ENCODE measurements at places on chromosomes 2 and 18.

- DNase-seq, result no peak
Observed at GRCh38 chr2:238321467-238321866, 1.1 kb downstream of the TRAF3IP1 start.

DNA sequence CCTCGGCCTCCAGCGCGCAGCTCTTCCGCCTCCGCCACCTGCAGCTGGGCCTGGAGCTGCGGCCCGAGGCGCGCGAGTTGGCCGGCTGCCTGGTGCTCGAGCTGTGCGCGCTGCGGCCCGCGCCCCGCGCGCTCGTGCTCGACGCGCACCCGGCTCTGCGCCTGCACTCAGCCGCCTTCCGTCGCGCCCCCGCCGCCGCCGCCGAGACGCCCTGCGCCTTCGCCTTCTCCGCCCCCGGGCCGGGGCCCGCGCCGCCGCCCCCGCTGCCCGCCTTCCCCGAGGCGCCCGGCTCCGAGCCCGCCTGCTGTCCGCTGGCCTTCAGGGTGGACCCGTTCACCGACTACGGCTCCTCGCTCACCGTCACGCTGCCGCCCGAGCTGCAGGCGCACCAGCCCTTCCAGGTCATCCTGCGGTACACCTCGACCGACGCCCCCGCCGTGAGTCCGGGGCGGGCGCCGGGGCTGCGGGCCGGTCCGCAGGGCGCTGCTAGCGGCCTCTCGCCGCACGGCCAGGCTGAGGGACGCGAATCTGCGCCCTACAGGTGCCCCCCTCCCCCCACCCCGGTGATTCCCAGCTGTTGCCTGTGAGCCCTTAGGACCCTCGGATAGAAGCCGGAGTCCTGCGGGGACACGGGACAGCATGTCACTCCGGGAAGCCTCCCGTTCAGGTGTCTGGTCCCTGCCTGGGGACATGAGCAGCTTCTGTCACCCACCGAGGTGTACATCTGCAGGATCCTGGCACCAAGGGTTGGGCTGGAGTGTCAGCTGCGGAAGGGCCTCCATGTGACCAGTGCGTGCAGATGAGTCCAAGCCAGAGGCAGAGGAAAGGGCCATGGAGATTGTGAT lies 616 bp downstream of the RNPEPL1 start:
- DNase-seq, result peak; percentile 49

DNA sequence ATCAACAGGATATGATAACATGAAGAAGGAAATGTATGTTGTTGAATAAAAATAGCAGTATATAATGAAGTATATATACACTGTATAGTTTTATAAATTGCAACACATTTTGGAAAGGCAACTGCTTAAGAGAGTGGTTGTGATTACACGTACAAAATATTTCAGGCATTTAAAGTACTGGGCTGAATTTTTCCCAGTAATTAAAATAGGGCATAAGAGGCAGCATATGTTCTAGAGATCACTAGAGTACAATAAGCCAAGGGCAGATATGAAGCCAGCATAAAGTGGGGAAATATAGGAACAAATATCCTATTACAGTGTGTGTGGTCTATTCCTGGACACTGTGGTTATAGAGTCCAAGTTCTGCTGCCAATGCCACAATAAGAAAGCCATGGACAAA lies 14.1 kb downstream of the DPP10 start:
- DNase-seq, result no peak

- no peak for DNase-seq
Observed at GRCh38 chr2:85415980-85416650, 2.4 kb upstream of the SH2D6 start.

DNA sequence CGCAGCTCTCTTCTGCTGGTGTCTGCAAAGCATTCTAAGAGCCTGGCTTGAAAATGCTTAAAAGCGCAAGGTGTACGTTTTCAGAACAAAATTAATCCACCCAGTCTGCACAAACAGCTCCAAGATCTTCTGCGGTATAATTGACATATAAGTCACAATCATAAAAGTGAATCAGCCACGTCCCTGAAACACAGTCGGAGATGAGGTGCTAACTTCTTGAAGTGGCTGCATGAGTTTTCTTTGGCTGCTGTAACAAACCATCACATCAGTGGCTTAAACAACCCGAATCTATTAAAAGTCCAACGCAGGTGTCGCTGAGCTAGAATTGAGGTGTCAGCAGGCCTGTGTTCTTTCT lies 32.6 kb downstream of the ARL4C start:
- DNase-seq, result no peak

DNA sequence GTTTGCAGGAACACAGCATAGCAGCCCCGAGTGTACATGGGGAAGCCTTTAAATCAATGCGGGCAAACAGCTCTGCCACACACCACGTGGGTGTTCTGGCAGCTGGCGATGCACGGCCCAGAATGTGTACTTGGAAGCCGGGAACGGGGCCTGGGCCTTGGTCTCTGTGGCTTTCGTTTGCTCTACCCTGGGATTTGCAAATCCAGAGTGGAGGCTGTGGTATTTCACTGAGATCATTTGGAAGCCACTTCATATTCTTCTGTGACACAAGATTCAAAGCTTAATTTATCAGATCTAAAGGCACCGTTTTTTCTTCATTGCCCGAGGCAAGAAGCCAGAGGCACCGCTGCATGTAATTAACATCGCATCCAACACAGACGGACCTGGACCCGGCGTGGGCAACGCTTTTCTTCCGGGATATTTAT lies 246.3 kb upstream of the MYT1L start:
- DNase-seq, result peak; percentile 16

GRCh38 chr2:148888986-148889385 lies 14.0 kb downstream of the KIF5C start:
- DNase-seq, result no peak

DNA sequence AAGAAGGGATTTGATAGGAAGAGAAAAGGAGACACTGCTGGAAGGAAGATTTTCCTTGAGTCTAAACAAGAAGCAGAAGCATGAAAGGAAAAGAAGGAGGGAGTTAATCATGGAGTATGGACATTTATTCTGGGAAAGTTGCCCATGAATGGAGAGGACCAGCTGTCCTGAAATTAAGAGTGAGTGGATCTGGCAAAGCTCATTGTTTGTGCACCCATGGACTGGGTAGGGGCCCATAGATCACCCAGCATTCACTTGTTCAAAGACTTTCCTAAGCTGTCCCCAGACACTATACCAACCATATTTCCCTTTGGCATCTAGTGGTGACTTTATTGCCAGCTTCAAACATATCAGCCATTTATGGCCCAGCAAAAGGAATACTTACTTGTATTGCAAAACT lies 422.7 kb downstream of the FBXO15 start:
- no peak for DNase-seq

DNA sequence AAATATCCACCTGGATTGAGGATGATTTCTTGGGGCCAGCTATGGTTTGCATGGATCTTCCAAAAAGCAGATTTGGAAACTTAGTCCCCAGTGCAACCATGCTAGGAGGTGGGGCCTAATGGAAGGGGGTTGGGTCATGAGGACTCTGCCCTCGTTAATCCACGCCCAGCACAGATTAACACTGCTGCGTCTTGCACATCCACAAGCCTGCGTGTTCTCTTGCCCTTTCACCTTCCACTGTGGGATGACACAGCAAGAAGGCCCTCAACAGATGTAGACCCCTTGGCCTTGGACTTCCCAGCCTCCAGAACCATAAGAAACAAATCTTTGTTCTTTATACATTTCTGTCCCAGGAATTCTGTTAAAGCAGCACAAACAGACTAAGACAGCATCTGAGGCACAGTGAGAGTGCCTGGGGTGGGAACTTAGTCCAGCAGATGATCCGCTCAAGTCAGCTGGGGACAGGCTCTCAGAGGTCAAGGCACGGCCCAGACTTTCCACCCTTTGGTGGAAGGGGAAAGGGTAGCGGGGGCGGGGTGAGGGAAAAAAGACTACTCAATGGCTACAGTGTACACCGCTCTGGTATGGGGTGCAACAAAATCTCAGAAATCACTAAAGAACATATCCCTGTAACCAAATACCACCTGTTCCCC lies 2.4 kb downstream of the RAB17 start:
- no peak for DNase-seq

GRCh38 chr18:51051105-51051712 lies 21.2 kb downstream of the SMAD4 start:
- no peak for DNase-seq

DNA sequence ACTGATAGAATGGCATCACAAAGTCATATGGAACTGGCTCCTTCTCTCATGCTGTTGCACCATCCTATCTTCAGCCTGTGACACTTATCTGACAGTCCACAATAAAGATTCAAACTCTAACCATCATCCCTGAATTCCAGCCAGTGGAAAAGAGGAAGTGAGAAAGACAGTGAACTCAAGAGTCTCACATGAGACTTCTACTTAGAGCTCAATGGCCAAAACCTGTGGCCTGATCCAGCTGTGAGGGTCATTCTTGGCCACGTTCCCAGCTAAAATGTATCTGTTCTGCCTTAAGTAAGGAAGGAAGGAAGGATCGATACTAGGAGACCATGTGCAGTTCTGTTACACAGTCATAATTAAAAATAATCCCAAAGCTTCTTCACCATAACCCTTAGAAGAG lies 73.6 kb downstream of the RND3 start:
- no peak for DNase-seq

- peak; percentile 26 for DNase-seq
Observed at GRCh38 chr2:230134496-230135129, 65.9 kb upstream of the SLC16A14 start.

- DNase-seq, result peak; percentile 26
Observed at GRCh38 chr2:130352237-130352636, 3.6 kb upstream of the PTPN18 start.

GRCh38 chr18:64981915-64982314 lies 768.9 kb upstream of the CDH7 start:
- DNase-seq, result peak; percentile 60

DNA sequence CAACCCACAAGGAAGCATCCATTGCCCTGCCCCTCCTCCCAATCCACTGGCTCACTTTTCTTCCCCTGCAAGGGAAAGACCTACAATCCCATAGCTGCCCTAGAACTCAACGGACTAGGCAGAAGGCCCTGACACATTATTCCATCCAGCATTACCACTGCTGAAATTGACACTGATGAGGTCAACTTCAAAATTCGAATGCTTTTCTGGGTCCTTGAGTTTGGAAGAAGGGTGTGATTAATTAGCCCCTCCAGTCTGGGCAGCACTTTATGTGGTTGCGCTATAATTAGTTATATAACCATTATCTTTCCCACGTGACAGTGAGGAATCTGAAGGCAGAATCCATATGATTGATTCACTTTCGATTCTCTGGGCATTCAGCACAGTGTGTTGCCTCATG lies 55.7 kb downstream of the EVA1A start:
- DNase-seq, result no peak

DNA sequence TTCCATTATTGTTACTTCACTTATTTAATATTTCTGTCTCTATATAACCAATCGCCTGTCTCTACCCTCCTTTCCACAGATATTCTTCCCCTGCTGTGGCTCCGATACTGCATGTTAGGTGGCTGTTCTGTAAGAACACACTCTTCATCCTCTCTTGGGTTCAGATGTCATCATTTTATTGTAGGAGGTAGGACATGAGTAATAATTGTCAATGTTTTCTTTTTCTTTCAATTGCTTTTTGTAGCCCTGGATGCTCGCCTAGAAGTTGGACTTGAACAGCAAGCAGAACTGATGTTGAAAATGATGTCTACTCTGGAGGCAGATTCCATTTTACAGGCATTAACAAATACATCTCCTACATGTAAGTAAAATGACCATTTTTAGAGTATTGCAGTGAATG lies 128.6 kb downstream of the BIRC6 start:
- no peak for DNase-seq

DNA sequence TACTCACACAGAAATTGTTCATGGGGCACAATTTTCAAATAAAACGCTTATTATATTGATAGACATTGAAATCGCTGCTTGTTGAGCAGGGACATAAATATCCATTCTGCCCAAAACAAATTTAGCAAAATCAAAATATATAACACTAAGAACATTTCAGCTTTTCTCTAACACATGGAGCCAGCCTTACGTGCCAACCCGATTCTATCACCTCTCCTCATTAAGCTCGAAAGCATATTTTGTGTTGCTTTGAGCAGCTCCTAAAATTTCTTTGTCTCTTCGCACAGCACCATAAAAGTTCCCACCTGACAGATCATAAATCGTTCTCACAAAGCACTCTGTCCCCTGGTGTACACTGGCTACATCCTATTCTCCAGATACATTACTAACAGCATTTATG lies 1034.4 kb upstream of the KLHL29 start:
- DNase-seq, result no peak

- no peak for DNase-seq
Observed at GRCh38 chr18:53757328-53757727, 467.1 kb downstream of the MBD2 start.

- DNase-seq, result no peak
Observed at GRCh38 chr2:216044883-216045486, 31.6 kb upstream of the MREG start.

DNA sequence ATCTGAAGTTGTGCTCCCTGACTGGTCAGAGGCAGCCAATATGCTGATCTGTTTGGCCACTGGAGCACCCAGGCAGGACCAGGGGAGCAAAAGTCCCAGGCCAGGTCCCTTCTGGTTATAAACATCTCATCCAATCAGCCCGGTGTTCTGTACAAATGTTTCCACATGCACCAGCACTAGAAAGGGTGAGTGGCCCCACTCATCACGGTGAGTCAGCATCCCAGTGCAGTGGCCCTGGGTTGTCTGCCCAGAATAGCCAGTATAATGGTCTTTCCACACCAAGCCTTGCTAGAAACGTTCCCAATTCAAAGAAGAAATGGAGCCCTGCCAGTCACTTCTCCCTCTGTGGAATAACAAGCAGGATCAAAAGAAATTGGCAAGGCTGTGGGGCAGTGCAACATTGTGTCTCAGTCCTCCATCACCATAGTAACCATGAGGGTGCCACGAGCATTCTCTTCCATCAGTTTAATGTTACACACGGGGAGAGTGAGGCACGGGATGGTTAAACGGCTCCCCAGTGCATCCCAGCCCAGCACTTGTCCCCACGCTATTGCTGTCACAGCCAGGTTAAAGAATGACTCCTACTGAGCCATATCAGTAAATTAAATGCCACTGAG lies 174.9 kb downstream of the SEPTIN10 start:
- no peak for DNase-seq

GRCh38 chr18:10057894-10058791 lies 144.3 kb downstream of the VAPA start:
- DNase-seq, result no peak

- DNase-seq, result no peak
Observed at GRCh38 chr18:38895560-38895959, 1330.0 kb upstream of the CELF4 start.

DNA sequence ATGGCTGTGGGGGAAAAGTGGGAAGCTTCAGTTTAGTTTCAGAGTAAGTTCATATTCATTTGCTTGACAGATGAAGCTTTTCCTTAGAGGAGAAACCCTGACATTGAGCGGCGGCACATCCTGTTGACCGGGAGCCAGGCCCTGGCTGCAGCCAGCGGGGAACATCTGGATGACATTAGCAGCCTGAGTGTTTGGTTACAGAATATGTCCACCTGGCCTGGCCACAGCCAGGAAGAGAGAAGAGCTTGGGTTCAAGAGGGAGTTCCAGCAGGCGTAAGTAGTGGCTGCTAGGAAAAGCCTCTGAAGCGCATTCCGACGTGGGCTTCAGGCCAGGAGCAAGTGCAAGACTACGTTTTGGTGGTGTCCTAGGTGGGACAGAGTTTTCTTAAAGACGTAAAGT lies 144.9 kb upstream of the MYCN start:
- DNase-seq, result no peak
